ENCODE measurements at places on chromosomes 3 and 15.

- peak; percentile 22 for DNase-seq
These were observed 183.5 kb upstream of the NSMCE3 start for GRCh38 chr15:29452881-29453731.

GRCh38 chr3:153221748-153222162, 59.7 kb downstream of the RAP2B start:
- DNase-seq, result peak; percentile 78

DNA sequence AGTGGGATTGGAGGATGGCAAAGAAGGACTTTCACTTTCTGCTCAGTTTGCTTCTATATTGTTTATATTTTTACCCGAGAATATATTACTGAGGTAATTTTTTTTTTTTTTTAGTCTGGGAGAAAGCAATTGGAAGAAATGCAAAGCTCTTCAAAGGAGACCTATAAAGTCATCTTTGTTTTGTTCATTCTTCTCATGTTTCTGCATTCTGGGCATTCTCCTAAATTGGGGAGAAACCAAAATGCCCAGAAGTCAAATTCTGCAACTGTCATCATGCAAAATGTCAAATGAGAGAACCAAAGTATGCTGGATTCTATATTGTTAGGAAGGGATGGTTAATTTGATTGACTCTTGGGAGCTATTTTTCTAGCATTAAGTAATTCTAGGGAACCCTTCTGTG, 168.3 kb upstream of the TSC22D2 start:
- DNase-seq, result peak; percentile 59

GRCh38 chr3:108428586-108428985, 81.8 kb downstream of the MYH15 start:
- no peak for DNase-seq

DNA sequence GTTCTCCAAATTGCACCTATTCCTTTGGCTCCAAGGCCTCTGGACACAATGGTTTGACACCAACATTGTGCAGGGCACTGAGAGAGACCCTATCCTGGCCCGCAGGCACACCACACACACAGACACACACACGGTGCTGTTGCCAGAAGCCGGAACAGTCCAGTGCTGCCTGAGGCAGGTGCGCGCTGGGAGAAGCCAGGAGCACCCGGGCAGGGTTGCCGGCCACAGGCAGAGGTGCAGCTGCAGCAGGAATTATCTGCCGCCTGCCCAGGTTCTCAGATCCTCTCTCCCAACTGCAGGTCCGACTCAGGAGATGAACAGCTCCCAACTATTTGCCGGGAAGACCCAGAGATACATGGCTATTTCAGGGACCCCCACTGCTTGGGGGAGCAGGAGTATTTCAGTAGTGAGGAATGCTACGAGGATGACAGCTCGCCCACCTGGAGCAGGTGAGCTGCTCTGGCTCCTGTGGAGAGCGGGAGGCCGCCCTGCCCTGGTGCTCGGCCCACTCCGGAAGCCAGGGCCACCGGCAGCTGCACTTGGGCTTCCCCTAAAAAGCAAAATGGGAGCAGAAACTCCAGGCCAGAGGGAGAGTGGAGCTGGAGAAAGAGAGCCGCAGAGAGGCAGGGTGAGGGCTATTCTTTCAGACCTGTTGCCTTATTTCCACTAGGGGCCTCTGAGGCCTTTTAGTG, 42.9 kb downstream of the CHDH start:
- DNase-seq, result no peak

DNA sequence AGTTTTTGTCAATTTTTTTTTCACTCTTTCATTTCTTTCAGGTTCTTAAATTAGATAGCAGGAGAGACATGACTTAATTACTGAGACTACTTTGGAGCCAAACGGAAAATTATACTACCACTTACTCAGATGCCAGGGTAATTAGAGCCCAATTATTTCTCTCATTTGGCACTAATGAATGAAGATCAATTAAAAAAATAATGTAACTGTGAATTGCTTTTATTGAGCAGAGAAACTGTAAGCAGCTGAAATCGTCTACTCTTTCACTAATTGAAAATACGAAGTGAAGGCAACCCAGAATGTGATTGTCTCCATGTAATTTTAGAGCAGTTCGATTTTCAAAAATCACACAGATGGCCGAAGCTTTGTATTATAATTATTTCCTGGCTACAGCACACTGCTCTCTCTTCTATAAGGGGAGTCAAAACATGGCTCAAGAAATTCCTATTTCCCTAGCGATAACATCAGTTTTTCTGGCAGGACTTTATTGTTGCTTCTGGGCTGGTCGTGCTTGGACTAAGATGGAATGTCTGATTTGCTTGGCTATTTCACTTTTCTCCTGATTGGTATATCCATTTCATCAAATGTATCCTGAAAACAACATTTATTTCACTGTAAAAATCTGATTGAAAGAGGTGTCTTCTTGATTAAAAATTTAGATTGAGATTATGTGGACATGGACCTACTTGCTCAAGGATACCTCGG, 55.8 kb upstream of the PDZRN3 start:
- peak; percentile 75 for DNase-seq

DNA sequence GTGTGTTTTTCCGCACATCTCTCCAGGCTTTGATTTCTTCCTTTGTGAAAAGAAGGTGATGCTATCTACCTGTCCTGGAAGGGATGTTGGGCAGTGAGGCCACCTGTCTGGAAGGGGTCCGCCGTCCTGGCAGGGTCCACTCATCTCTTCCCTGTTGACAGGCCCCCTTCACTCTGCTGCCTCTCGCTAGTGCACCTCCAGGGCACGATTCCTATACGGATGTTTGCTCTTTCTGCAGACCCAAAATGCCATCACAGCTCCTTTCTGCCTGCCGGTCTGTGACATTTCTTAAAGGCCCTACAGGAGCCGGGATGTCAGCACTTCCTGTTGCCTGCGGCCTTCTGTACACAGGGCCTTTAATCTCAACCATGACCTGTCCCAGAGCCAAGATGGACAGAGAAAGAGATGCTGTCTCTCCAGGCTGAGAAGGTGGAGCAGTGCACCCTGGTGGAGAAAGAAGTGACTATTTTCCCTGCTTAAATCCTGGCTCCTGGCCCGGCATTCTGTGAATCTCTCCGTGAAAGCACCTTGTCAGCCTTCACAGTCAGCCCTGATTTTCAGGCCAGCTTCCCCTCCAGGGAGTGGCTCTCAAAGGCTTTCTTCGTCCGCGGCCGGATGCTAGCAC, 7.4 kb downstream of the FAM3D start:
- DNase-seq, result peak; percentile 41

Measured in adipocyte (in vitro differentiated cells).